Stimulated activated CD8-positive, alpha-beta memory T cell treated with anti-CD3 and anti-CD28 coated beads, Interleukin-15, amount 100 ng/mL, for 4 hours (primary cell): ENCODE measurements at places on chromosomes 7 and 10.
A peak's percentile ranks its signal among the peaks of the same experiment; 100 is the strongest.

DNA sequence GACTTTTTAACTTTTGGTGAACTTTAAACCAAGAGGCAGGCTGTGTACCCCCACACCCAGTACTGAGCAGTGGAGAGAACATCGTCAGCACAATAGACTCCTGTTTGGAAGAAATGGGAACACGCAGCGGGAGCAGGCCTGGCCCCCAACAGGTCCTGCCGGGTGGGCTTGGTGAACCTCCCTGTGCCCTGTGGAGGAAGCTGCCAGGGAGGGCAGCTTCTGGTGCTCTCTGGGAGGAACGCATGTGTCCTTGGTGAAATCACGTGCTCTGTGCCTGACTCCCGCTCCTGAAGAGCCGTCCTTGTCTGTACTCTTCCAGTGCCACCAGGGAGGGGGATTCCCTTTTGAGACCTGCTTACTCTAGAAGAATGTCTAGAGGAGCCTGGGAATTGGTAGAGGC lies 31.6 kb downstream of the CHAT start:
- DNase-seq: no peak

- no peak for DNase-seq
These were observed 161.8 kb downstream of the TMEM178B start for GRCh38 chr7:141235656-141236055.

- no peak for DNase-seq
These were observed 1.5 kb downstream of the TMEM184A start for GRCh38 chr7:1554333-1555045.

GRCh38 chr7:155920068-155920461 lies 107.8 kb upstream of the SHH start:
- no peak for DNase-seq

GRCh38 chr10:61628151-61628874 lies 34.4 kb upstream of the CABCOCO1 start:
- DNase-seq: no peak

DNA sequence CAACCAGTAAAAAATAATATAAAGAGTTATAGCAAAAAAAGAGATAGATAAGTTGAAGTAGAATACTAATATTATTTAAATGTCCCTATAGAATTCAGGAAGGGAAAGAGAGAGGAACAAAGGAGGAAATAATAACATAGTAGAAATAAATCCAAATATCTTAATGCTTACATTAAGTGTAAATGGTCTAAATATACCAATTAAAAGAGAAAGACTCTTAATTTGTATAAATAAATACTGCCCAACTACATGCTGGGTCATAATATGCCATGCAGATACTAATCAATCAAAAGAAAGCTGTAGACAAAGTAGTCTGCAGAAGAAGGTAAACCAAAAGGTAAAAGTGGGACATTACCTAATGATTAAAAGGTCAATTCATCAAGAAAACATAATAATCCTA lies 43.3 kb upstream of the VIPR2 start:
- no peak for DNase-seq

DNA sequence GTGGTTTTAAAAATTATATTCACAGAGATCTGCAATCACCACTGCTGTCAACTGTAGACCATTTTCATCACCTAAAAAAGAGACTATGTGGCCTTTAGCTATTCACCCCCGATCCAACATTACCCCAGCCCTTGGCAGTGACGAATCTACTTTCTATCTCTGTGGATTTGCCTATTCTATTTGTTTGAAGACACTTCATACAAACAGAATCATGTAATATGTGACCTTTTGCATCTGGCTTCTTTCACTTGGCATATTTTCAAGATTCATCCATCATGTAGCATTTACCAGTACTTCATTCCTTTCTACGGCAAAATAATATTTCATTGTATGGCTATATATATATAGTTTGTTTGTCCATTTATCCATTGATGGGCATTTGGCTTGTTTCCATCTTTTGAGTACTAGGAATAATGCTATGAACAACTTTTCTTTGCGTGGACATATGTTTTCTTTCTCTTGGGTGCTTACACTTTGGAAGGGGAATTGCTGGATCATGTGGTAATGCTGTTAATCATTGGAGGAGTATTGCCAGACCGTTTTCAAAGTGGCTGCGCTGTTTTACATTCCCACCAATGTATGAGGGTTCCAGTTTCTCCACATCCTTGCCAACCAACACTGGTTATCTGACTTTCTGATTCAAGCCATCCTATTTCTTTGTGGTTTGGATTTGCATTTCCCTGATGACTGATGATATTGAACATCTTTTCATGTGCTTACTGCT lies 22.3 kb downstream of the ADAMTS14 start:
- DNase-seq: no peak

- no peak for DNase-seq
These were observed 65.0 kb downstream of the ANKRD7 start for GRCh38 chr7:118289476-118289875.

GRCh38 chr10:53122281-53122680 lies 349.7 kb upstream of the MBL2 start:
- no peak for DNase-seq

- DNase-seq: no peak
These were observed 23.5 kb downstream of the DDX50 start for GRCh38 chr10:68924593-68924992.

DNA sequence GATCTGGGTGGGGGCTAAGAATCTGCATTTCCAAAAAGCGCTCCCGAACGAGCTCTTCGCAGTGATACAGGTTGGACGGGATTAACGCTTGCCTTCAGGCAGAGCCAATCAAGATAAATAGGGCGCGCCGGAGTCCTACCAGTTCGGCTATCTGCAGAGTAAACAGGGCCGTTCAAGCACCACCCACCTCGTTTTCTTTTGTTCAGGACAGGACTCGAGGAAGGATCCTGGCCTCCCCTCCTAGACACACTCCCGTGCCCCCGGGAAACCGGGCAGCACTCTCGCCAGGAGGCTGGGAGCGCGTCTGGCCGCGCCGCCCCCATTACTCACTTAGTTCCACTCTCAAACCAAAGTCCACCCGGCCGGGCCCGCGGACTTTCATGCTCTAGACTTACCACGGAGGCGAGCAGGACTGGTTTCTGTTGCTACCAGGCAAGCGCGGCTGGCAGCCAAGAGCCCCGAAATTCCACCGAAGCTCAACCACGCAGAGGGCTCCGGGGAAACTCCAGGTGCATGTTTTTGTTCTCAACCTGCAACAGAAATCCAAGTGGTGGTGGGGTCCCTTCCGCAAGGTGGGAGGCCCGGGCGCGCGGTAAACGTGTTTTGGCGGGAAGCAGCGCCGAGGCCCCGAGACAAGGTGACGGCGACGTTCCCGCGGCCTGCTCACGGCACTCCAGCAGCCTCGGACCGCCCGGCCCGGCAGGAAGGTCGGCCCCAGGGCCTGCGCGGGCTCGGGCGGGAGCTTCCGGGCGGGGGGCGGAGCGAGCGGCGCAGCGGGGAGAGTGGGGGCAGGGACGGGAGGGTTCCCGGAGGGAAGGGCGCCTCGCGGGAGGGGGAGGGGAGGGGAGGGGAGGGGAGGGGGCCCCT lies 12.7 kb downstream of the HNRNPF start:
- DNase-seq: peak; percentile 52

- no peak for DNase-seq
These were observed 563 bp upstream of the COA1 start for GRCh38 chr7:43729924-43730248.

- DNase-seq: no peak
These were observed 64.5 kb upstream of the CACNA2D1 start for GRCh38 chr7:82507976-82508677.

DNA sequence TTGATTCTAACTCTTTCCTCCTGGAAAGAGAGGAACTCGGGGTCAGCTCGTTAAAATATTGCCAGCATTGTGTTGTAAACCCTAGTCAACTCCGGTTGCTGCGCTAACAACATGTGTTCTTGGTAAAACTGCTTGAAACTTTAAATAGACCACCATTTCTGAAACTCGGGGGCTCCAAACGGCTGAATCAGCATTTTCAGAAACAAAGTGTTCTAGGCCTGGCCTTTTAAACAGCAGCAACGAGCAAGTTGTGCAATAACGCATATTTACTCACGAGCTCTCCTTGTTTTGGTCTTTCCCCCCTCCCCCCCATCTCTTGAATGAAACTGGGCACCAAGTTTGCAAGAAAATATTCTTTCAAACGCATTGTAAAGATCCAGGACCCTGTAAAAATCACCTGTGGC lies 9.2 kb upstream of the GRB10 start:
- no peak for DNase-seq
